ENCODE measurements at places on chromosomes 1 and 21.

DNA sequence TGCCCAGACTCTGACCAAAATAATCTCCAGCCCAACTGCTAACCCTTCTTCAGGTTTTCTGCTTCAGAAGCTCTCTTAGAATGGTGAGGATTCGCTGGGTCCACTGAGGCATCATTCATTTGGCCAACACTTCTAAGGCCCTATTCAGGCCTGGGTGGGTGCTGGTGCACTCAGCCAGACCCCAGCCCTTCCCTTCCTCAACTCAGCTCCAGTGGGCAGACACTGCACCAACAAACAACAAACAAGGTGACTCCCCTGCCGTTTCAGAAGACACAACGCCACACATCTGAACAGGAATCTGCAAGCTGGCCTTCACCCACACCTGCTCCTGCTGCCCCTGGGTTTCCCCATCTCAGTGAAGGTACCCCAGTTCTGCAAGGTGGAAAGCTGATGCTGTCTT lies 6.0 kb downstream of the HEYL start:
- no peak overlapping the region for H3K4me3 ChIP-seq
- peaks cover 2% of the 10 kb centered on the region for H3K27me3 ChIP-seq
- H3K36me3 ChIP-seq: peaks cover 12% of the 10 kb centered on the region

DNA sequence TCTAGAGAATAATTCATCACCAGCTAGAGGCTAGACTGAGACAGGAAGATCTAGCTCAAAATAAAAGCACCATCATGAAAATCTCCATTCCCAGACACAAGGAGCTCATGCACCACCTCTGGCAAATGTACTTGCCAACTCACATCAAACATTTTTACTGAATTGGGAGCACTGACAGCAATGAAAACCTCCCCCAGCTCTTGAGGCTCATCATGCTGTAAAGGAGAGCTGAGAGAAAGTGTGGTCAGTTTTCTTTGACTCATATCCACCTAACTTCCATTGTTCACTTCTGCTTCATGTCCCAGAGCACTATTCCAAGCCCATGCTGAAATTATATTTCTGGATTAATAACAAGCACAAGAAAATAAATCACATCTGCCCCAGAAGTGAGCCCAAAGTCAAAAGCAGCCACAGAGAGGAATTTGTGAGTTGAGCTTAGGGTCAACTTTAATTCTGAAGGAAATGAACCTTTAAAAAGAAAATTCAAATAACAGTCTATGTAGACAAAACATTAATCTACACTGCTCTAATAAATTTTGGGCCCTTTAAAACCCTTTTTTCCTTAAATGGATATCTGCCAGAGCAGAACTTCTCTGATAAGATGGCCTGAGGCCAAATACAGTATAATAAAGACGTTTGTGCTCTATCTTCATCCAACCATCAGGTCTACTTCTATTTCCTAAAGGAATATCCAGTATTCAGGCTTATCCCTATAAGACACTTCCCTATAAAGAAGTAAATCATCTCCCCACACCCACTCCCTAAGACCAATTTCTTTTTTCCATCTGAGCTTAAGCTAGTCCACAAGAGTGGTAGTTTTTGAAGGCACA lies 85.9 kb upstream of the ADAM30 start:
- H3K4me3 ChIP-seq: no peak overlapping the region
- H3K4me1 ChIP-seq: peaks cover under 1% of the 10 kb centered on the region
- no peaks in the 10 kb centered on the region for H3K27me3 ChIP-seq

DNA sequence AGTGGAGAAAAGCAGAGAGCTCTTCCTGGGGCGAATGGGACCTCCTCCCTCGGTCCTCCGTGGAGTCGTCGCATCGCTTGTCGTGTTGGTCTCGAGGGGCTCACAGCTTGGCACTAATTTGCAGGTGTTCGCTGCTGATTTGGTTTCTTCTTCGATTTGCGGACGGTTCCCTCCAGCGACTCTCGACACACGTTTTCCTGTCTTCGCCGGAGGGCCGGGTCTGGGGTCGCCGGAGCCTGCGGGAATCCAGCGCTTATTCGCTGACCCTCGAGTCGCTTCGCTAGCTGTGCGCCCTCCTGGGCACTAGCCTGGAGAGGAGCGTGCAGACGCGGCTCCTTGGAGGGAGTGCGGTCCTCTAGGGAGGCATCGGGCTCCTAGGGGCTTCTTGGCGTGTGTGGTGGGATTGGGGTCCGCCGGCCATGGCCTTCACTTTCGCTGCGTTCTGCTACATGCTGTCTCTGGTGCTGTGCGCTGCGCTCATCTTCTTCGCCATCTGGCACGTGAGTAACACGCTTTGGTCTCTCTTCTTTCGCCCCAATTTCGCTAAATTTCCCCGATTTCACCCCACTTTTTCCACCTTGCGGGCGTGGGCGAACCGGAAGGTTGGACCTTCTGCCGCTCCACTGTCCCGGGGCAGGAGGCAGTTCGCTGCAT lies 766 bp downstream of the CNIH3 start:
- H3K4me1 ChIP-seq: peaks cover 21% of the 10 kb centered on the region
- DNase-seq: no peak
- H3K4me3 ChIP-seq: peak overlapping the region; percentile 9
- H3K27ac ChIP-seq: no peak overlapping the region
- no peaks in the 10 kb centered on the region for H3K36me3 ChIP-seq

DNA sequence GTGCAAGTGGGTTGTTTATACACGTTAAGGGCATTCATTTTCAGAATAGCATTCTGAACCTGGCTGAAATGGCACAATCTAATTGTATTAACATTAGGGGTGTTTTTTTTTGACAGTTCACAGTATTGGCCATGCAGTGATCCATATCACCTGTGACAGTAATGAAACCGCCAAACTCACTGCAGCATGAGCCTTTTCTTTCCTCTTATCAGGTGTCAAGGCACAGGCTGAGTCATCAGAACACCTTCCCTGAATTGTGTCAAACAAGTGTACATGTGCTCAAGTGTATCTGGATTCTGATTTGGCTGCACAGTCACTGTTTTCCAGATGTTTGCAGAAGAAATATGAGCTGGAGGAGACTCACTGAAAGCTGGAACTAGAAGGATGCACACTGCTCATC lies 47.7 kb upstream of the C8B start:
- H3K36me3 ChIP-seq: no peaks in the 10 kb centered on the region
- no peaks in the 10 kb centered on the region for H3K4me1 ChIP-seq
- no peak overlapping the region for H3K4me3 ChIP-seq
- no peaks in the 10 kb centered on the region for H3K27me3 ChIP-seq

DNA sequence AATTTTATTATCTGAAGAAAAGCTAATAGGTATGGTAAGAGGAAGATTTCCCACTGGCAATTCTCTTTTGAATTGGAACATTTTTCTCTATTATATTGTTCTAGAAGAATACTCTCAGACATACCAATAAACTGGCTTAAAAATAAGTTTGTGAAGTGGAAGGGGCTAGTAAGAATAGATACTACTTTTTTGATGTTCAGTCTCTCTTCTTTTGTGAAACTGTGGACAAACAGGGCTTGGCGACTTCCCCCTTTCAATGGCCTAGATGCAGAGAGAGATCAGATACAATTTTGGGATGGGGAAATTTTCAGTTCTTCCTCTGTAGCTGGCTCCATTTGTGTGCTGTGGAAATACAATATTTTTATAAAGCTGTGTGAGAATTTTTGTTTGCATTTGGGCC lies 2.5 kb downstream of the PBX1 start:
- no peaks in the 10 kb centered on the region for H3K4me1 ChIP-seq
- peak overlapping the region; percentile 58 for H3K4me3 ChIP-seq
- H3K27ac ChIP-seq: peak overlapping the region; percentile 93
- no peak for DNase-seq
- H3K36me3 ChIP-seq: no peaks in the 10 kb centered on the region
- H3K27me3 ChIP-seq: peaks cover 26% of the 10 kb centered on the region

DNA sequence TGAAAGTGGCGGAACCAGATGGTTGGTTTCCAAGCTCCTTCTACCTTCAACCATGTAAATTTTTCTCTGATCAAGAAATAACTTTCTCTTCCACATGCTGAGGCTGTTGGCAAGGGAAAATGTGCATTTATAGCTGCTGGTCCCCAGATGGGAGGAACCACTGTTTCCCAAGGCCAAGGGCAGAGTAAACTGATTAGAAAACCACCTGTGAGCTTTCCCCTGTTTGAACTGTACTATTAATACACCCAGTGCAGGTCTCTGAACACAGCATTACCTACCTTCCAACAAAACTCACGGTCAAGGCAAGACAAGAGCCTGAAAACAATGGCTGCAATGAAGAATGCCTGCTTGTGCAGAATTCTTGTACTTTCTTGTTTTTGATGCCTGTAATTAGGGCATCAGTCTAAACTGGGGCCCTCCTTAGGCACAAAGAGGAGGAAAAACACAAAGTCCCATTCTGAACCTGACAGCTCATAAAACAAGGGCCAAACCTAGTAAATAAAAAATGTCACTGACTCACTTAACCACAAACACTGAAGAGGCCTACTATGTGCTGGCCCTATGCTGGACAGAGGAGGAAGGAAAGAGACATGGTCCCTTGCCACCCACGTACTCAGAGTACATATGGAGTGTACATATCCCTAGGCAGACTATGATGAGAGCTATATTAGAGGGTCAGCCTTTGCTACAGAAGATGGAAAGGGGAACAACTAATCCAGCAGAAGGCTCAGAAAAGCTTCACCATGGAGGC lies 2.6 kb downstream of the MKNK1 start:
- H3K36me3 ChIP-seq: no peaks in the 10 kb centered on the region
- no peak overlapping the region for H3K27ac ChIP-seq
- DNase-seq: no peak
- H3K4me1 ChIP-seq: peaks cover 74% of the 10 kb centered on the region
- no peaks in the 10 kb centered on the region for H3K27me3 ChIP-seq
- H3K4me3 ChIP-seq: no peak overlapping the region

GRCh38 chr1:151255381-151255780 lies 847 bp downstream of the PSMD4 start:
- H3K27ac ChIP-seq: no peak overlapping the region
- no peaks in the 10 kb centered on the region for H3K36me3 ChIP-seq
- no peaks in the 10 kb centered on the region for H3K27me3 ChIP-seq

DNA sequence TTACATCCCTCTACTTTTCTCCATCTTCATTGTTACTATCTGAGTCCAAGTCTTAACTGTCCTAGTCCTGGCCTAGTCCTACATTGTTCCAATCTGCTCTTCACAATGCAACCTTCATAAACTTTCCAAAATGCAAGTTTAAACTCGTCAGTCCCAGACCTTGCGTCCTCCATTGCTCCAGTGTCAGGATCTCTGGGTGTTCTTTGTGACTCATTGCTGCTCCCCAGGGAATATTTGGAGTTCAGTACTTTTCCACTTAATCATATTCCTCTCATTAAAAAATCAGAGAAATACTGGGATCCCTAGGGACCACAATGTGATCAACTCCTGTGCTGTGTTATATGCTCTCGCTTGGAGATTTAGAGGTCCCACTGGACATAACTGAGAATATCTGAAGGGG lies 18.0 kb upstream of the KPRP start:
- no peak overlapping the region for H3K27ac ChIP-seq
- H3K27me3 ChIP-seq: no peaks in the 10 kb centered on the region
- no peaks in the 10 kb centered on the region for H3K4me1 ChIP-seq
- no peaks in the 10 kb centered on the region for H3K36me3 ChIP-seq
- H3K4me3 ChIP-seq: no peak overlapping the region

DNA sequence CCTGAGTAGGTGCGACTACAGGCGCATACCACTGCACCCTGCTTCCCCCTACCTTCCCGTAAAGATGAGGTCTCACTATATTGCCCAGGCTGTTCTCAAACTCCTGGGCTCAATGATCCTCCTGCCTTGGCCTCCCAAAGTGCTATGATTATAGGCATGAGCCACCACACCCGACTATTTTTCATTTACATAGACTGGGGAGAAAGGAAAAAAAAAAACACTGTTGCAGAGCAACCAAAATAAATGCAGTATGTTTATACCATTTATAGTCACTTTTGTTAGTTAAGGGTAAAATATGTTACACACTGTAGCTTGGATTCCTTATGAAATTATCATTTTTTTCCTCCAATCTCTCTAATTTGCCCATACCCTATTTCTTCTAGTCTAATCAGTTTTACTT lies 35.2 kb upstream of the RGS8 start:
- H3K4me1 ChIP-seq: no peaks in the 10 kb centered on the region
- no peak overlapping the region for H3K27ac ChIP-seq
- no peaks in the 10 kb centered on the region for H3K27me3 ChIP-seq

DNA sequence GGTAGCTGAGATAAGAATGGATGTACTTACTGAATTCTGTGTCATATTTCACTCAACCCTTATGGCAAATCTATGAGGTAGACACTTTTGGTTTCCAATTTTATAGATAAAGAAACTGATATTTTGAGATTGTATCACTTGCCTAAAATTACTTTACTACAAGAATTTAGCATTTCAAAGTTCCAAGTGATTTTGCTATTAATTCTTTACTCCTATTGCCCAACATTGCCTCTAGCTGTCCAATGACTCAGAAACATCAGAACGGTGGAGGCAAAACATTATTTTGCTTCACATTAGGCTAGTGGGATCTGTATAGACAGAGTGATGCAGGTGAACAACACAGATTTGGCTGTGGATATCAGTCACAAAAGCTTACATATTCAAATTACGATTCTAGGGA lies 747.2 kb upstream of the NEGR1 start:
- no peaks in the 10 kb centered on the region for H3K4me1 ChIP-seq
- H3K27ac ChIP-seq: no peak overlapping the region
- H3K4me3 ChIP-seq: no peak overlapping the region
- H3K27me3 ChIP-seq: no peaks in the 10 kb centered on the region

DNA sequence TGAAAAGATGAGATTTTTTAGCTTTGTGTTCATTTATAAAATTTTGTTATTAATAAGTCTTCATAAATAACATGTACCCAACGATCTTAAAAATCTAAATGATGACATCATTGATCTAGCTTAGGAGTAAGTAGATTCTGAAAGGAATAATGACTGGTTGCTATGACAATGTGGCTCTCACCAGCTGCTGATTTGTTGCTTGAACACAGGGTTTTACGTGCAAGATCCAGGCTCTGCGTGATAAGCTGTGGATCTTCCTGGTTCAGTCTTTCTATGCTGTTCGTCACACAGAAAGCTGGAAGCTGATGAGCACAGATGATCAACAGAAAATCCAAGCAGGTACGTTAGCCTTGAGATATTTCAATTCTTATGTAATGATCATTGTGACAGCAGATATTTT lies 49.1 kb upstream of the C1orf146 start:
- no peak overlapping the region for H3K27ac ChIP-seq
- no peak for DNase-seq
- H3K27me3 ChIP-seq: no peaks in the 10 kb centered on the region
- H3K4me3 ChIP-seq: no peak overlapping the region
- H3K4me1 ChIP-seq: no peaks in the 10 kb centered on the region

GRCh38 chr1:98119796-98120195 lies 199.0 kb upstream of the DPYD start:
- H3K36me3 ChIP-seq: no peaks in the 10 kb centered on the region
- H3K4me3 ChIP-seq: no peak overlapping the region
- no peaks in the 10 kb centered on the region for H3K27me3 ChIP-seq

- H3K27ac ChIP-seq: no peak overlapping the region
- no peak overlapping the region for H3K4me3 ChIP-seq
- H3K36me3 ChIP-seq: no peaks in the 10 kb centered on the region
- H3K27me3 ChIP-seq: no peaks in the 10 kb centered on the region
- no peaks in the 10 kb centered on the region for H3K4me1 ChIP-seq
Observed at GRCh38 chr1:81042225-81042624, 758.5 kb upstream of the ADGRL2 start.

DNA sequence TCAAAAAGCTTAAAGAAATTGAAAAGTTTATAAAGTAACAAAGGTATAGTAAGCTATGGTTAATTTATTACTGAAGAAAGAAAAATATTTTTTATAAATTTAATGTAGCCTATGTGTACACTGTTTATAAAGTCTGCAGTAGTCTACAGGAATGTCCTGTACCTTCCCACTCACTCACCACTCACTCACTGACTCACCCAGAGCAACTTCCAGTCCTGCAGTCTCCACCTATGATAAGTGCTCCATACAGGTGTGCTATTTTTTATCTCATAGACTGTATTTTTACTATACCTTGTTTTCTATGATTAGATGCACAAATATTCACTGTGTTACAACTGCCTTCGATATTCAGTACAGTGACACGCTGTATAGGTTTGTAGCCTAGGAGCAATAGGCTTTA lies 106.6 kb downstream of the NR5A2 start:
- no peaks in the 10 kb centered on the region for H3K4me1 ChIP-seq
- no peak for DNase-seq
- no peaks in the 10 kb centered on the region for H3K36me3 ChIP-seq
- H3K4me3 ChIP-seq: no peak overlapping the region

All from left lung (tissue), 14 donors.